ENCODE measurements at places on chromosomes 16 and 17.

GRCh38 chr17:5975661-5976060 lies 94.5 kb upstream of the WSCD1 start:
- no peak for DNase-seq

- no peak for DNase-seq
Observed at GRCh38 chr16:23160574-23160973, 11.3 kb upstream of the USP31 start.

DNA sequence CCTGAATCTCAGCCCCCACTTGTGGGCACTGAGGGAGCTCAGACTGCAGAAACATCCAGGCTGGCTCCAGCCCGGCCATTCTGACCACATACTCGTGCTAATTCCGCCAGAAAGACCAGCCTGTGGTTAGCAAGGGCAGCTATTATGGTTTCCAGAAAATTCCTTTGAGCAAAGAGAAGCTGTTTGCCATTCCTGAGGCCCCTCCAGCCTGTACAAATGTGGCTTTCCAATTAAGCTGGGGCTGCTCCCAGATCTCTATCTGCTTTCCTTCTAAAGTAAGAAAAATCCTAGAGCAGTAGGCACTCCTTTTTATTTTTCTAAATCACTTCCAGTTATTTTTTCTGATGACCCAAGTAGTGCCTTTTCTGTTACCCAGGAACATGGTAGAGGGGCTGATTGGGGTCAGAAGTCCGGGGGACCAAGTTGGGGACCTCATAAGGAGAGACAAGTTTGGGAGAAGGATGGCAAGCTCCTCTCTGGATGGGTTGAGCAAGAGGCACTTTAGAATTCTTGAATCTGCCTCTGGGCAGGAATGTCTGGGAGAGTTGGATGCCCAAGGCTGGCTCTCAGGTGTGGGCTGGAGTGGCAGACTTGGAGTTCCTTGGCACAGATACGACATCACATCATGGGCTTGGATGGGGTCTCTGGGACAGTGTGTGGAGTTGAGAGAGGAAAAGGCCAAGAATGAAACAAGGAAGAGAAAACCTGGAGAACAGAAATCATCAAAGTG lies 83.3 kb upstream of the TNRC6C start:
- peak; percentile 12 for DNase-seq

DNA sequence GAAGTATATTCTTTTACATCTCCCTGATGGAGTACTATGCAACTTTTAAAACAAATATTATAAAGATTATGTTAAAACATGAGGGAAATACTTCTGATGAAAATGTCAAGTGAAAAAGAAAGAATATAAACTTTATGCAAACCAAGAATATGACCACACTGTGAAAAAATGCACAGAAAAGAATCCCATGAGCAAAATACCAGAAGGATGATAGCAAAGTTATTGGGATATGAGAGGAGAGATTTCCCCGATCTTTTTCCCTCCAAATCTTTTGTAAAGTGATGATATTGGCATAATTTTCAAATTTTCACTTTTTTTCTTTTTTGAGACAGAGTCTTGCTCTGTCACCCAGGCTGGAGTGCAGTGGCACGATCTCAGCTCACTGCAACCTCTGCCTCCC lies 36.6 kb upstream of the SMURF2 start:
- no peak for DNase-seq

DNA sequence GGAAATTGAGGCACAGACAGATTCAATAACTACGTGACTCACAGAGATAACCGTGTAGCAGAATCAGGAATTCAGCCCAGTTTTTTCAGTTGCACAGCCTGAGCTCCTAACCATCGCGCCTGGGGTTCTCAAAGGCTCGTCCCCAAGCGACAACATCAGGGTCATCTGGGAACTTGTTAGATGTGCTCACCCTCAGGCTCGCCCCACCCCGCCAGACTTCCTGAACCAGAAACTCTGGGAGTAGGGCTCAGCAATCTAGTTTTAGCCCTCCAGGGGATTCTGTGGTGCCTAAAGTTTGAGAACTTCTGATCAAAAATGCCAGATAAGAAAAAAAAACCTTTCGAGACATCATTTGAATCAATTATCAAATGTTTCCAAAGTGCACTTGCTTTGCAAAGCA lies 559.8 kb downstream of the WWOX start:
- DNase-seq: no peak

DNA sequence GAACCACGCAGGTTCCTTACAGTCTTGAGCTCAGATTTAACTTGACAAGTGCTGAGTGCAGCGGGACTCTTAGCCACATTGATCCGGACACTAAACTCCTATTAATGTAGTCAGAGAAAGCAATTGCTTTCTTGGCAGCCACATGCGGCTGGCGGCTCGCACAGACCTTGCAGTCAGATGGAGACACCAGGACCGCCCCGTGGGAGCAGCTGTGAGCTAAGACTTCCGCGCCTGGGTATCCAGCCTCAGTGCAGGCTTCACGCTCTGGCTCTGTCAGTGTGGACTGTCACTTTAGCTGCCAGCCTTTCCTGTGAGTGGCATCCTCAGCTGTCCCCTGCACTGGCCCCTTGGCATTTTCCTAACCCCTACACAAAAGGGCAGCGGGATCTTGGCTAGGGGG lies 80.9 kb upstream of the NLRP1 start:
- DNase-seq: no peak

DNA sequence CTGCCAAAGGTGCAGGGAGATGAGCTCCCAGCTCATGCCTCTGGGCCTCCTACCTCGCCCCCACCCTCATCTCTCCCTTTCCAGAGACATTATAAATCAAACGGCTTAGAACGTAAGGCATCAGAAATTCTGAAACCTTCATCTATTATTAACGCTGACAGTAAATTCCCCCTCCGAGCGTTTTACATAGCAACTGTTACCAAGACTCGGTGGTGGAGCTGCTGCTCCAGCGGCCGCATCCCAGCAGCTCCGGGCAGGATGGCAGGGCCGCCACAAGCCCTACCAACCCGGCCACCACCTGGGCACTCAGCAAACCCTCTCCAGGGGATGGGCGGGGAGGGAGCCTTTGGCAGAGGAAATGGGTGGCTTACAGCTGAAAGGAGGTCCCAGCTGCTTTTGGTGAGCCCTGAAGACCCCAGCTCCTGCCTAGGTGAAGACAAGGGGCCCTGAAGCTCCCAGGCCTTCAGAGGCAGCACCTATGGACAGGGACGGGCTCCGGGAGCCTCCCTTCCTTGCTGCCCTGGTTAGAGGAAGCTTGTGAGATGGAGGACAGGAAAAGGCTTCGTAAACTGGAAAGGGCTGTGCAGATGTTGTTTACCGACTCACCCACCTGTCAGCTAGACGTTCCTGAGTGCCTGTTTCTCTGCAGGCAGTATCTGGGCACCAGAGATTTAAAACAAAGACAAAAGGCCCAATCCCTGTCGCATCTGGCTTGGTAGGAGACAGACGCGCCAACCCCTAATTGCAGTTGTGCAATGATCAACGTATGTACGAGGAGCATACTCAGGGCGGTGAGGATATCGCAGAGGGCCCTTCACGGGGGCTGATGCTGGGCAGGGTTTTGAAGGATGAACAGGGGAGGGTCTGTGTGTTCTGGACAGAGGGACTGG lies 76.9 kb downstream of the RAI1 start:
- DNase-seq: no peak

DNA sequence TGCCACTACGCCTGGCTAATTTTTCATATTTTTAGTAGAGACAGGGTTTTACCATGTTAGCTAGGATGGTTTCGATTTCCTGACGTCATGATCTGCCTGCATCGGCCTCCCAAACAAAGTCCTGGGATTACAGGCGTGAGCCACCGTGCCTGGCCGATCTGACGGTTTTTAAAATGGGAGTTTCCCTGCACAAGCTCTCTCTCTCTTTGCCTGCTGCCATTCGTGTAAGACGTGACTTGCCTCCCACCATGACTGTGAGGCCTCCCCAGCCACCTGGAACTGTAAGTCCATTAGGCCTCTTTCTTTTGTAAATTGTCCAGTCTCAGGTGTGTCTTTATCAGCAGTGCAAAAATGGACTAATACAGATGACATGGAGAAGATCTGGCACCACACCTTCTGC lies 4.7 kb upstream of the FLCN start:
- no peak for DNase-seq

DNA sequence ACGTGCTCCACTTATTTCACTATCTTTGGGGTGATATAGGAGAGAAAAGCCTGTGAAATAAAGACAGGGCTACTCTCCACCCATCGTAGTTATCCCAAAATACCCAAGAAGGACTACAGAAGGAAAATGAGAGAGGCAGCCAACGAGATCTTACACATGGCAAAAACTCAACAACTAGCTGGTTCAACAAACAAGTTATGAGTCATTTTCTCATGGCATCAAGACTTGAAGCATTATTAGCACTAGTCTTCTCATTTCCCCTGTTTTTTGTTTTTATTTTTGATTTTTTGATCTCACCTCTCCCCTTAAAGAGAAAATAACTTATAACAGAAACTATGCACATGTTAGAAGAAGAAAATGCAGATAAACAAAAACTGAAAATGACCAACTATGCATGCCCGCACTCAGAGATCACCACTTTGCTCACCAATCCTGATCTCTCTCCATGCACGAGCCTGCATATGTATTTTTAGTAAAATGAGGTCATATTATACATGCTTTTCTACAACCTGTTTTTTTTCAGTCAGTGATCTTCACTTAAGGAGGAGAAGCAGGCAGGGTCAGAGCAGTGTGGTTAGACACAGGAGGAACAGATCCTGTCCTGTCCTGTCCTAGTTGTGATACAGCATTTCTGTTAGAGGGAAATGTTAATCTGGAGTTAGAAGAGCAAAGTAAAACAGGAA lies 22.8 kb downstream of the FAM117A start:
- no peak for DNase-seq

DNA sequence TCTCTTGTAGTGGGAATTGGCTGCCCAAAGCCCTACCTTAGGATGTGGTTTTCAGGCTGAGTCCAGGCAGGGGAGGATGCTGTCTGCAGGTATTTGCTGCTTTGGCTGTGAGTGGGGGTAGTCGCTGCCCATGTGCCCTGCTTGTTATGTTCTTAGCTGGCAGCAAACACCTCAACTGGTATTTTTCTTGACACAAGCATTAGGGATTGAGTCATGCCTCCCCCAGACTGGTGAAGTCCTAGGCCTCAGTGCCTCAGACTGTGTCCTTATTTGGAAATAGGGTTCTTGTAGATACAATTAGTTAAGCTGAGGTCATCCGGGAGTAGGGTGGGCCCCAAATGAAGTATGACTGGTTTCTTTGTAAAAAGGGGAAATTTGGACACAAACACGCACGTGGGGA lies 808.3 kb upstream of the EEF2KMT start:
- no peak for DNase-seq

- no peak for DNase-seq
Observed at GRCh38 chr17:60090417-60090816, 11.7 kb upstream of the HEATR6 start.

DNA sequence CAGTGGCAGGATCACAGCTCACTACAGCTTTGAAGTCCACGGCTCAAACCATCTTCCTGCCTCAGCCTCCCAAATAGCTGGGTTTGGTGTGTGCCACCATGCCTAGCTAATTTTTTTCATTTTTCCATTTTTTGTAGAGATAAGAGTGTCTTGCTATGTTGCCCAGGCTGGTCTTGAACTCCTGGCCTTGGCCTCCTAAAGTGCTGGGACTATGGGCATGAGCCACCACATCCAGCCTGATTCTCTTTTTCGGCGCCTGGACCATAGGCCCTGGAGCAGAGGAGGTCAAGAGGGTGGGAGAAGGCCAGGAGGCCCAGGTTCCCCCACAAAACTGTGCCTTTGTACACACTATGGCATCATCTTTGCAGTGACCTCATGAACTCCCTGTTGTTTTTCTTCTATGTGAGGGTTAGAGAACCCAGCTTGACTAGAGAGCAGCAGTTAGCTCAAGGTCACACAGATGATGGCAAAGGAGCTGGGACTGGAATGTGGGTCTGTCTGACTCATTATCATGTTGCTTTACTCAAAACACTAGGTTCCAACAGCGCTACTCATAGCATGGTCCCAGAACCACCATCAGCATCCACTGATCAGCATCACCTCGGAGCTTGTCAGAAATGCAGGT lies 16.3 kb downstream of the SCN4A start:
- no peak for DNase-seq

GRCh38 chr16:88639231-88640038 lies 1.1 kb downstream of the IL17C start:
- no peak for DNase-seq

DNA sequence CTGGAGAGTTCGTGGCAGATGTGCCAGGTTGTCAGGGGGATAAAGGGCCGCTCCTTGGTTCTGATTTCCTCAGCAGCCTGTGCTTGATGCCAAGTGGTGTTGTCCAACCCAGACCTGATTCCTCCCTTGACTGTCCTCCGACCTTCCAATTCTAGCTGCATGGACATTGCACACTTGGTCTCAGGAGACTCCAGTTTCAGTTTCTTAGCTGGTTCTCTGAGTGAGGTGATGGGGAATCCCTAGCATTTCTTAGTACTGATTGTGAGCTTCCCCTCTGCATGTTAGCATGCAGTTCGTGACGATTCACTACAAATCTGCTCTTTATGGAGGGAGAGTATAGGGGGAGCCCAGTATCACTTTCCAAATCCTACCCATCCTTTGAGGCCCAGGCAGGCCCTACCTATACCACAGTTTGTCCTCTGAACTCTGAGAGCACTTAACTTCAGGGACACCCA lies 12.4 kb upstream of the CCR7 start:
- no peak for DNase-seq

DNA sequence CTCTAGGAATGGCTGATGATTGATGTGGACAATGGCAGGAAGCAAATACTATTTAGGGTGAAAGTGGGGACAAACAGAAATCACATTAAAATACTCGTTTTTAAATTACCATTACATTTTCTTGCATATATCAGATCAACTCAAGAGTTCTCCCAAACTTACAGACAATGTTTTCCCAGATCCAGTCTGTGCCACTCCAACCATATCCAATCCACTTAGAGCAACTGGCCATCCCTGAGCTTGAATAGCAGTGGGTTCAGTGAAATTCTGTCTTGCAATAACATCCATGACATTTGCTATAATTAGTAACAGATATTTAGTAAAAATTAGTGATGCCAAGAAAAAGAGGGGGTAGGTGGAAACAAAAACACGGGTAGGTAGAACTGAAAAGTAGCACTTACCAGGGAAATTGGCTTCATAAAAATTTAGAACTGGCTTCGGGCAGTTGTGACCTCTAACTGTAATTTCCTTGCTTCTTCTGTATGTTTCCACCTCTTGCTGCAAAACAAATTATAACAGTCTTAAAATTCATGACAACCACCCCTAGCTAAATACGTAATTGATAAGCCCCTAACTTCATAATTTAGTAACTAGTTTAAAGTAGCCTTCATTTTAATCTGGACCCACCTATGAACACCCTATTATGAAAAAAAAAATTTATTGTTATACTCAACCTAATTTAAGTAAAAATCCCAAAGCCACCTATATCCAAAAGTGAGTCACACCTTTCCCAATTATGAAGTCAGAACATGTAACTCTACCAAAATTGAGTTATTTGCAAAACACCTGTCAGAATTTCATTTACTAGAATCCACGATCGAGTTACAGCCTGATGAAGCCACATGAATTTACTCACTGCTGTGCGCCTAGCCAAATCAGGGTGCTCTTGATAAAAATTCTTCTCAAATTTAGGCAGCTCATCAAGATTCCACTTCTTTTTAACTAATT lies 2.0 kb downstream of the DDX5 start:
- DNase-seq: no peak

DNA sequence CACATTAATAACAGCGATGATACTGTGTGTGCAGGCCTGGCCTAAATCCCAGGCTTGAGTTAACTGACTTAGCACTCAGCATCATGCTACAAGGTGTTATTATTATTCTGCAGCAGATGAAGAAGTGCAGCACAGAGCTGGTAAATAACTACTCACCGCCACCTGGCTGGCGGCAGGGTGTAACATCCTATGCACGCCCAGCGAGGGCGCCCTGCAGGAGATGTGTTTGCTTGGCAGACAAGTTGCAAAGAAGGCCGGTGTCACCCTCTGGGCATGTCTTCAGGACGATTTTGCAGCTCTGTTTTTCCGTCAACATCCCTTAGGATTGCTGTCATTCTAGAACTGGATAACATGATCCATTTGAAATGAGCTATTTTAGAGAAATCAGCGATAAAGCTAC lies 30.1 kb downstream of the DNAH9 start:
- DNase-seq: no peak

All from psoas muscle (tissue), 8 donors.